Mucosa of gallbladder (tissue), 1 donor: ENCODE measurements at places on chromosomes 12 and 14. TPM values are rescaled to one million over a fixed set of nuclear protein-coding genes. Genes with fewer than 3 reads are reported as not detected.
A peak's percentile ranks its signal among the peaks of the same experiment; 100 is the strongest.

The JPH4 gene
- 1.2 TPM for total RNA-seq

The RPL10L gene
- total RNA-seq, result not detected

DNA sequence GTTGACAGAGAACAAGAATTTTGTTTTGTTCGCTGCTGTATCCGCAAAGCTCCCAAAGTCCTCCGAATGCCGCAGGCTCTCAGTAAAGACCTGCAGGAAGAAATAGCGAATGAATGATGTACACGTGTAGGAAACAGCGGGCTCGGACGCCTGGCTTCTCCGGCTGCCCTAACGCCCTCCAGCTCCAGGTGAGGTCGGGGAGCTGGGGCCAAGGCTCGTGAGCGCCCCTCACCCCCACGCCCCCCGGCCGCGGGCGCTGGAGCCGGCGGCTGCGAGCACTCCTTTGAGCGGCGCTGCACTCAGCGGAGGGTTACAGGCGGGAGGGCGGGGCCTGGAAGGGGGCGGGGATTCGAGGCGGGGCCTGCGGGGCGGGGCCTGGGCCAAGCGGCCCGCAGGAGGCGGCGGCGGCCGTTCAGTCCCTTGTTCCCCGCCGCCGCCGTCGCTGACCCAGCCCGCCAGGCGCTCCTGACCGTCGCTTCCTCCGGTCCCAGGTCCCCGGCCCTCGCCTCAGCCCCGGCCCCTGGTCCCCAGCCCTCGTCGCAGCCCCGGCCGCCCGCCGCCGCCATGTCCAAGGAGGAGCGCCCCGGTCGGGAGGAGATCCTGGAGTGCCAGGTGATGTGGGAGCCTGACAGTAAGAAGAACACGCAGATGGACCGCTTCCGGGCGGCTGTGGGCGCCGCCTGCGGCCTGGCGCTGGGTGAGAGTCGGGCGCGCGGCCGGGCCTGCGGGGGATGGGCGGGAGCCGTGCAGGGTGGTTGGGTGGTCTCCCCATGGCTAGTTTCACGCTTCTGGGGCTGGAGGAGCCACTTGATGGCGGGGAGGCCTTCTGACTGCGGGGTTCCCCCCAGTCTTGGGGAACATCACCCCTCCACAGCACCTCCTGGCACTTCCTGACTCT lies at the start of gene AACS:
AACS (plus strand) TSS at position 415 of the 898 bp plus-strand sequence; CDS start at position 565, 150 bp downstream.
- peak; percentile 75 for DNase-seq

DNA sequence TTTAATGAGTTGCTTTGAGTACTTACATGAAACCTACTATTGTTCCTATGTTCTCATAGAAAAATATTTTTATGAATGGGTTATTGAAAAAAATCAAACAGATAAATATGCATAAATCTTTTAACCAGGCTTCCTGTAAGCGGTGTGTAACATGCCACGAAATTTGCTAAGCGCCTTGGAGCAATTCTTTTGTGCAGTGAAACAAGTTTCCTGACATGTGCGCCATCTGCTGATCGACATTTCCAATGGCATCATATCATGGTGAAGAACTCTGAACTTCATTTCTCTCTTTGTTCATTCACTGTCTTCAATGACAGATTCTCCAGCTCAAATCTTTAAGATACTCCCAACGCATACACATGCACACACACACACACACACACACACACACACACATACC lies 145.6 kb upstream of the NAV3 start:
- peak; percentile 68 for DNase-seq

- DNase-seq, result no peak
These were observed 10.7 kb upstream of the C12orf75 start for GRCh38 chr12:105319691-105320209.

- peak; percentile 55 for DNase-seq
These were observed 2.0 kb downstream of the SP1 start for GRCh38 chr12:53381731-53382630.

DNA sequence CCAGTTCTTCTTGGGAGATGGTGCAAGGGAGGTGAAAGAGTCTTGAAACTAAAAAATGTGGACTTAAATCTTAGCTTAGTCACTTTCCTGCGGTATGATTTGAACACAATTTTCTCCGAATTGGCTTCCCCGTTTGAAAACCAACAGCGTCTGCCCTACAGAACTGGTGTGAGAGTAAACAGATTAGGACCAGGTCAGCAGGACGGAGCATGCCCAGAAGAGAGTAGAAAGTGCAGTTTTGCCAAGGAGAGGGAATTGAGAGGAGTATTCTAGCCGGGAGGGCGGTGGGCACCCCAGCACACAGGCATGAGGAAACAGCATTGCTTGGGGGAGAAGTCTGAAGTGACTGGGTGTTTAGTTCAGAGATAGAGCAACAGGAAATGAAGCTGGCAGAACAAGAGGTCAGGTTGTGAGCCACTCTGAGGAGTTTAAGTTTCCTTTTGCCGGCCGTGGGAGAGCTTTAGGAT lies 927.1 kb downstream of the VRK1 start:
- no peak for DNase-seq
